ENCODE measurements at places on chromosomes 1 and 21.

- no peak for DNase-seq
Observed at GRCh38 chr21:45816794-45817193, 164.8 kb upstream of the COL6A1 start.

DNA sequence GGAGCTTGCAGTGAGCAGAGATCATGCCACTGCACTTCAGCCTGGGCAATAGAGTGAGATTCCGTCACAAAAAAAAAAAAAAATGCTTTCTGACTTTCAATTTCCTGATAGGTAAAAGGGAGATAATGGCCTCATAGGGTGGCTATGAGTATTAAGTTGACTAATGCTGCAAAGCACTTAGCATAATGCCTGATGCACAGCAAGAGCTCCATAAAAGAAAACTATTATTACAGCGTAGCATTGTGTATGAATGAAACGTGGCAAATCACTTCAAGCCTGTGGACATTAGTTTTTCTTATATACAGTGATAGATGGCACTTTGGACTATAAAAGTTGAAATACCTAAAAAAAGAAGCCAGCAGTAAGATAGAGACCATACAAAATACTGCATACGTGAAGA, 16.8 kb downstream of the FNDC7 start:
- no peak for DNase-seq

GRCh38 chr1:115976062-115976920, at the start of gene SLC22A15:
TSS of gene SLC22A15 (plus strand) at chr1:115976513. CDS start at chr1:115976628, 115 bp downstream.
- peak; percentile 21 for DNase-seq

GRCh38 chr1:111542187-111542586, 38.8 kb upstream of the ADORA3 start:
- no peak for DNase-seq

DNA sequence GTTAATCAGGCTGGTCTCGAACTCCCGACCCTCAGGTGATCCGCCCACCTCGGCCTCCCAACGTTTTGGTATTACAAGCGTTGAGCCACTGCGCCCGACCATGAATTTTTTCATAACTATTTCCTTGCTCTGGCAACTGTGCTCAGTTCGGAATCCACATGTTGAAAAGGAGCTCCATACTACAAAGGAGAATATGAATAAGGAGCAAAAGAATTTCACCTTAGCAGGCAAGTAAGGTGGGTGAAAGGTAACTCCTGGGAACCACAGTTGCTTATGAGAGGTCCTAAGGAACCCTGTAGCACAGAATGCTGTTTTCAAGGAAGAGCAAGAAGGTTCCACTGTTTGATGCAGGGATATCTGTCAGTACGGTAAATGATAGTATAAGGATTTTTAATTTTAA, 29.9 kb upstream of the NADK start:
- DNase-seq: no peak

DNA sequence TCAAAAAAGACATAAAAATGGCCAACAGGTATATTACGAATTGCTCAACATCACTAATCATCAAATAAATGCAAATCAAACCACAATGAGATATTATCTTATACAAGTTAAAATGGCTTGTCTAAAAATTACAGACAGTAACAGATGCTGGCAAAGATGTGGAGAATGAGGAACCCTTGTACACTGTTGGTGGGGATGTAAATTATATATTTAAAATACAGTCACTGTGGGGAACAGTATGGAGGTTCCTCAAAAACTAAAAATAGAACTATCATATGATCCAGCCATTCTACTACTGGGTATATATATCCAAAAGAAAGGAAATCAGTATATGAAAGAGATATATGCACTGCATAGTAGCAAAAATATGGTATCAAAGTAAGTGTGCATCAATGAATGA, 1037.2 kb upstream of the B3GALT2 start:
- DNase-seq: no peak

GRCh38 chr1:1333551-1334241, 2.6 kb downstream of the TAS1R3 start:
- DNase-seq: no peak

GRCh38 chr21:26565111-26565510, 8.0 kb downstream of the CYYR1 start:
- DNase-seq: no peak

Measured in T-helper 9 cell (primary cell).